Peyer's patch (tissue), 4 donors: ENCODE measurements at places on chromosomes 11 and 22. TPM values are rescaled to one million over a fixed set of nuclear protein-coding genes. Genes with fewer than 3 reads are reported as not detected.
A peak's percentile ranks its signal among the peaks of the same experiment; 100 is the strongest.

- DNase-seq: no peak
These were observed 39.9 kb upstream of the NAV2 start for GRCh38 chr11:19672586-19673206.

GRCh38 chr11:69156673-69157155, 979 bp downstream of the SMIM38 start:
- no peak for DNase-seq

DNA sequence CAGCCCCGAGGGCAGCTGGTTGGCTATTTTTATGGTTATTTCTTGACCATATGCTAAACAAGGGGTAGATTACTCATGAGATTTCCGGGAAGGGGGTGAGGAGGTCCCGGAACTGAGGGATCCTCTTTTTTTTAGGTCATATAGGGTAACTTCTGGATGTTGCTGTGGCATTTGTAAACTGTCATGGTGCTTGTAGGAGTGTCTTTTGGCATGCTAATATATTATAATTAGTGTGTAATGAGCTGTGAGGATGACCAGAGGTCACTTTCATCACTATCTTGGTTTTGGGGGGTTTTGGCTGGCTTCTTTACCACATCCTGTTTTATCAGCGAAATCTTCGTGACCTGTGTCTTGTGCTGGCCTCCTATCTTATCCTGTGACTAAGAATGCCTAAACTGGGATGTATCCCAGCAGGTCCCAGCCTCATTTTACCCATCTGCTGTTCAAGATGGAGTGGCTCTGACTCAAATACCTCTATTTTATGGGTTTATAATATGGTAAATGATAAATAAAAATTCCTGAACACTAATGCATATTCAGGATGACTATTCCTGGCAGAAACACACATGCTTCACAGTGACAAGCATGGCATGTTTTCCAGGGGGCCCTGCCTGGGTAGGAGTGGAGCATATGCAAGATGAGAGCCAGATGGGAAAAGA, 11.2 kb downstream of the KREMEN1 start:
- no peak for DNase-seq

DNA sequence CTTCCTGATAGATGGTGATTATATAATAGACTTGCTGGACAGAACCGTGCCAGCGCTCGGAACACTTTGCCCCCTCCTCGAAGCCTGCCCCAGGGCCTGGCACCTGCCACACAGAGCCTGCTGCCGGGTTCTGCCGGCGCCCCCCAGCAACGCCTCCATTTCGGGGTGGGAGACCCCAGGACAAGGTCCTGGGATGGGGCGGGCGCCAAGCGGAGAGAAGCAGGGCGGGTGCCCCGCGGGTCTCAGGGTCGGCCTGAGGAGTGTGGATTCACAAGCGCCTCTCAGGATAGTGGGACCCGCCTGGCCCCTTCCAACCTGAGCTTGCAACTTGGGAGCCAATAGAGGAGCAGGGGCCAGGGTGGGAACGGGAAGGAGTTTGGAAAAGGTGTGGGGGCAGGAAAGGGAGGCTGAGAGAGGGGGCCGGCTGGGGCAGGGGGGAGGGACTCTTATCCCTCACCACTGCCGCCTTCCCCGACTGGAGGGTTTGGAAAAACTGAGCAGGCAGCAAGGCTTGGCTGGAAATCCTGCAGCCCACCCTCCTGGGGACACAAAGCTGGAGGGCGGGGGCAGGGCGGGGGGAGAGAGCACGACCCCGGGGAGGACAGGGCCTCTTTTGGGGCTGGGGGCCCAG, 3.3 kb upstream of the BCL9L start:
- no peak for DNase-seq

GRCh38 chr11:8533332-8533731, 60.7 kb downstream of the STK33 start:
- peak; percentile 22 for DNase-seq

DNA sequence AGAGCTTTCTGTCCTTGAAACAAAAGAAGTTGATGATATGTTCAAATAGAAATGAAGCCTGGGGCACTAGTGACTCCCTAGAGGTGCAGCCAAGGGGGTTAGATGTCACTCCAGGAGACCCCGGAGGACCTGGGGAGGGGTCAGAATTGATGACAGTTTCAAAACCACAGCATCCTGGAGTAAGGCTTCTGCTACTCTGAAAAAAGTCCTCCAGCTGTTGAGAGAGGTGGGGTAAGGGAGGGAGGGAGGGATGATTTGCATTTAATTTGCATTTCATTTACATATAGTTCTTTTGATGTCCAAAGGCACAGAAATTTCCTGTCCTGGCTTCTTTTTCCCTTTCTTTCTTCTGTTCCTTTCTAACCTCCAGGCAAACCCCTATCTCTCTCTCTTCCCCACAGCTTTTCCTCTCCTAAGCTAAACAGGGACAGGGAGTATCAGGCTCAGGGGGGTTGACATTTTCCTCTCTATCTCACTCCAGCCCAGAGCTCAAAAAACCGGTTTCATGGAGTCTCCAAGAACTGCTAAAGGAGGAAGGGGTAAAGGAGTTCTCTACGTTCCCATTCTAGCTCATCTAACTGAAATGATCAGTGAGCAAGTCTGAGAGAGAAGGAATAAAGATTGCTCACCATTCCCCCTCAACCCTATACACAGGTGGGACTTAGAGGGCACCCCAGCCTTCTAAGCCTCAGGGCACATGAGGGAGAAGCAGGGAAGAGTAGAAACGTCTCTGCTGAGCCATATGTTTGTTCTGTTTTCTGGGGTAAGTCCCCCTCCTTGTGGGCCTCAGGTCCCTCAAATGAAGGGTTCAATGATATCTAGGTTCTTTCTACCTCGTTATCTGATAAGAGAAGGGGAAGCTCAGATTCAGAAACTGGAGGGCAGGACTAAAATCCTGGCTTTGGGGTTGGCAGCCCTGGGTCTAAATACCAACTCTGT, 3.5 kb upstream of the POU2F3 start:
- DNase-seq: no peak

GRCh38 chr11:68673306-68673945, 10.9 kb upstream of the GAL start:
- no peak for DNase-seq

- no peak for DNase-seq
These were observed 8.8 kb upstream of the BMAL1 start for GRCh38 chr11:13268791-13269190.

DNA sequence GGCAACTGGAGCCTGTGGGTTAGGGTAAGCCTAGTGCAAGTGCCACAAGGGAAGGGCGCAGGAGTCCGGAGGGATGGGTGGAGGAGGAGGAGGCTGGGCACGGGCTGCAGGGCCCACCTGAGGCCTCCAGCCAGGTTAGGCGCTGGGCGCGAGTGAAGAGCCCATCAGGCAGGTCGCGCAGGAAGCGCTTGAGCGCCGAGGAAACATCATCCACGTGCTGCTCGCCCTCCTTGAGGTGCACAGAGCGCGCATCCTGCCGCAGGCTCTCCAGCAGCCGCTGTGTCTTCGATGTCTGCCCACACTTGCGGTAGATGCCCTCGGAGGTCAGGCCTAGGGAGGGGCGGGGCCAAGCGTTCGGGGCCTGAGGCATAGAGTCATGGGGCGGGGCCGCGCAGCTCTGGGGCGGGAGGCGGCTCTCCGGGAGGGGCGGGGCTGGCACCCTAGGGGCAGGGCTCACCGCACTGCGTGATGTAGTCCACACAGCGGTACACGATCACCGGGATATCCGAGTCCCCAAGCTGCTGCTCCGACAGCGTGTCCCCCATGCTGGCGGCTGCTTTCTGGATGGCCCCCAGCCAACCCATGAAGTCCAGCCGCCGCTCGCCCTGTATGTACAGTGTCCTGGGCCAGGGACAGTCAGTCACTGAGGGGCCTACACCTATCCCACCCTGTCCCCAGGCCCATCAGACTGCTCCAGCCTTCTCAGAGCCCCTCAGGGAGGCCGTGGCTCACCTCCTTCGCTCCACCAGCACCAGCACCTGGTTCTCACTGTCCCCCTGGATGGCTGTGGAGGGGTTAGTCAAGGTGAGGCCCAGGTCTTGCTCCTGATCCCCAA, 22.9 kb upstream of the PDE2A start:
- DNase-seq: no peak

DNA sequence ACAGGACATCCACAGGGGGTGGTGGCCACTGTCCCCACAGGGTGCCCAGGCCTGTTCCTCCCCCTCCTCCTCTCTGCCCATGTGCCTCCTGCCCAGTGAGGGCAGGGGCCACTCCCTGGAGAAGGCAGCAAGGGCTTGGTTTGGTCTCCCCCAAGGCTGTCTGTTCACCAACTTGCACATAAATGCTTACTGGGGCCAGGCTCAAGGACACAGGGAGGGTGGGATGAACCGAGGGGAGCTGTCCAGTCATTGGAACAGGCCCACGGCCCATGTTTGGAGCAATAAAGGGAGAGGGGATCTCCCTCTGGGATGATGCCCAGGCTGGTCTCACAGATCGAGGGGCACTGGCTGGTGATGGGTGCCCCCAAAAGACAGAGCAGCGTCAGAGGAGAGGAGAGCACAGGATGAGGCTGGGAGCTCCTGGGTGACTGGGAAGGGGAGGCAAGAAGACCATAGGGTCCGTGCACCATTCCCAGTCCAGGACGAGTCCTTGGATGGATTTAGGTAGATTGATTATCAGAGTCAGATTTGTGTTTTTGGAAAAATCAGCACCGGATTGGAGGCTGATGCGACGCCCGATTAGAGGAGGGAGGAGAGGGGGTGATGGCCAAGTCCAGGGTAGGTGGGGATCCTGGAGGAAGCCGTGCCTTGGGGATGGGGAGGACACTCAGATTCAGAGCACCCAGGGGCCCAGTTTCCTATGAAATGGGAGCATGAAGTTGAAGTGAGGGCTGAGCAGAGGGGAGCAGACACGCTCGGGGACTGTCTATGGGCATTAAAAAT, 1.1 kb downstream of the IGLL5 start:
- DNase-seq: no peak

DNA sequence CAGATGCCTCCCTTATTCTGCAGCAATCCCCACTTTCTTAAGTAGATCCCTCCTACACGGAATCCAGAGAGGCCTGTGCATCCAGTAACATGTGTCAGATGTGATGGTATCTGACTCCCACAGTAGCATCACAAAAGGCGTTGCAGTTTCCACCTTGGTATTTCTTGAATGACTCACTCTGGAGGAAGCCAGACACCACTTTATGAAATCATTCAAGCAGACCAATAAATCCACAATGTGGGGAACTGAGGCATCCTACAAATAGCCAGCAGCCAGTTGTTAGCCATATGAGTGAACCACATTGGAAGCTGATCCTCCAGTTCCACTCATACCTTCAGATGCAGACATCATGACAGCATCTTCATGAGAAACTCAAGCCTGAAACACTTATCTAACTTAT, 798.1 kb downstream of the OPCML start:
- no peak for DNase-seq

GRCh38 chr22:35069541-35069940, 3.6 kb downstream of the ISX start:
- DNase-seq: no peak

DNA sequence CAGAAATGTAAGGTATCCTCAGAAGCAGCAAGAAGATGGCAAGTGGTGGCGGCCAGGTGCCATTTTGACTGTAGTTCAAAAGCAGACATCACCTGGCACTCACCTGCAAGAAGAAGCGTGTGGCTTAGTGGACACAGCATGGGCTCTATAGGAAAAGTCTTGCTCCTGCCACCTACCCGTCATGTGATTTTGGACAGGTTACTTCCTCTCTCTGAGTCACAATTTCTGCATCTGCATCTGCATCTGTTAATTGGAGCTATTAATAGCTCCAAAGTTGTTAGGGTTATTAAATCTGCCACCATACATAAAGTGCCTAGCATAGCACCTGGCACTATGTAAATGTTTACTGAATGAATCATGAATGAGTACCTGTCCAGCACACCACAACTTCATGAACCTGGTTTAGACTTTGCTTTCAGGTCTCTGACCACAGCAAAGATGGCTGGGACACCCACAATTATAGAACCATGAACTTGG, 16.8 kb downstream of the RAB30 start:
- DNase-seq: peak; percentile 65

DNA sequence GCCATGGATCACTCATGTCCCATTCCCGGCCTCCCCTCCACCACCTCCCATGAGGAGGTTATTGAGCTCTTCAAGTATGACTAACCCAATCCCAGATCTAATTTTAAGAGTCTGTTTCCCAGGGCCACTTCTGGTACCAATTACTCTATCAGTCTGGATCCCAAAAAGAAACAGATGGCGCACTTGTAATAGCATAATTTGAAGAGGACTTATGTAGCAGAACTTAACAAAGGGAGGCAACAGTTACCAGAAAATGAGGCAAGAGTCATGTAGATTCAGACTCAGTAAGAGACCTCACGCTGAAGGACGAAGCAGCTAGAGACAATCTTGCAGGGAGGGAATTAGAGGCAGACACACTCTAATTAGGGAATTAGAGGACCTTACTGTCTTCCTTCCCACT, 46.9 kb downstream of the DDX6 start:
- no peak for DNase-seq

- DNase-seq: no peak
These were observed 101.1 kb downstream of the ADAMTS15 start for GRCh38 chr11:130549393-130549999.

DNA sequence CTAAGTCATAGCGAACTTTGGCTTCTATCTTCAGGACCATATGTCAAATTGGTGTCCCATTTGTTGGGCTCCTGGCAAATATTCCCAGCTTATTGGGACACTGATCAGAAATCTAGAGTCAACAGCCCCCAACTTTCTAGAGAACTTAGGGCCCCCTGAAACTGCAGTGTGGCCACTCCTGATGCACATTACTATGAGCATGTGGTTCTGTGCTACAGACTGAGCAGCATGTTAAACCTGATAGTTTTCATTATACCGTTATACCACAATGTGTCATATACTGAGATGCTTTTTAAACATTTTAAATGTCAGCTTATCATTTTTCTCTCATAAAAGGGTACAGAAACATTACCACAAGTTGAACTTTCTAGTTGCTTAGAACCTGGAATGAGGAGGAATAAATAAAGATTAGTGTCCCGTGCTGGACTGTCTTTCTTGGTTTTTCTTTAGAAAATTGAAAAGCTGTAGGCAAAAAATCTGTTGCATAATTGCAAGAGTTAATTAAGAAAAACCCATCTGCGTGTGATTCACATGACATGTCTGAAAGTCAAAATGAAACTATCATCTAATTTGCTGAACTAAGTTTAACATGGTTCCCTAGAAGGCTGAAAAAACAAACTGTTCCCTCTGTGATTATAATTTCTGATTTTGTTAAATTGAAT, 16.4 kb upstream of the CTSC start:
- DNase-seq: no peak

DNA sequence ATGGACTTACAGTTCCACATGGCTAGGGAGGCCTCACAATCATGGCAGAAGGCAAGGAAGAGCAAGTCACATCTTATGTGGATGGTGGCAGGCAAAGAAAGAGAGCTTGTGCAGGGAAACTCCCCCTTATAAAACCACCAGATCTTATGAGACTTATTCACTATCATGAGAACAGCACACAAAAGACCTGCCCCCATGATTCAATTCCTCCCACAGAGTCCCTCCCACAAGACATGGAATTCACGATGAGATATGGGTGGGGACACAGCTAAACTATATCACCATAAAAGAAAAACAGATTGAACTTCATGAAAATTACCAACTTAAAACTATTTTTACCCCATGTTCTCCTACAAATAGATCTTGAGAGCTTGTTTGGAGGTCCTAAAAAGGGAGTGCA, 19.6 kb downstream of the ENTHD1 start:
- no peak for DNase-seq

GRCh38 chr11:46183819-46184218, 62.6 kb upstream of the PHF21A start:
- no peak for DNase-seq

The STK33 gene
- total RNA-seq: 4.1 TPM

The TENM4 gene
- total RNA-seq: 2.3 TPM

The GNAZ gene
- total RNA-seq: 3.3 TPM

The CEP126 gene
- 2.9 TPM for total RNA-seq

The LRRC32 gene
- 29.7 TPM for total RNA-seq

The SLC25A18 gene
- not detected for total RNA-seq
